ENCODE measurements at places on chromosomes 4 and X.

DNA sequence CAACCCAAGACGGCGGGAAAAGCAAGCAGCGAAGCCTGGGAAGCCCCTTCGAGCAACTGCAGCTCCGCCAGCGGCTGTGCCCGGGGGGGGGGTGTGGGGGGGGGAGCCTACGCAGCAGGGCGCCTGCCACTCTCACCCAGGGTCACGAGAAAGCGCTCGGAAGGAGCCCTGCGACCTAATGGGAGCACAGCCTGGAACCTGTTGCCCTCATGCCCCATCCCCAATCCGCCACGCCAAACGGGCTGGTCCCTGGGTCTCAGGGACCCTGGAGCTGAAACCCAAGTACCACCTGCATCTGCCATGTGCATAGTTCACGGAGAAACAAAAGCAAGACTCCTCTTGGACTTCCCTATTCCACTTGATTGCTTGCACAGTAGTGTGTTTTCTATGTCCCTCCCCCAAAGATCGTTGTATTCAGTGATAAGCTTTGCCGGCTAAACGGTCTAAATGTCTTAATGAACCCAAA lies 359 bp upstream of the GAB3 start:
- peak; percentile 9 for DNase-seq

DNA sequence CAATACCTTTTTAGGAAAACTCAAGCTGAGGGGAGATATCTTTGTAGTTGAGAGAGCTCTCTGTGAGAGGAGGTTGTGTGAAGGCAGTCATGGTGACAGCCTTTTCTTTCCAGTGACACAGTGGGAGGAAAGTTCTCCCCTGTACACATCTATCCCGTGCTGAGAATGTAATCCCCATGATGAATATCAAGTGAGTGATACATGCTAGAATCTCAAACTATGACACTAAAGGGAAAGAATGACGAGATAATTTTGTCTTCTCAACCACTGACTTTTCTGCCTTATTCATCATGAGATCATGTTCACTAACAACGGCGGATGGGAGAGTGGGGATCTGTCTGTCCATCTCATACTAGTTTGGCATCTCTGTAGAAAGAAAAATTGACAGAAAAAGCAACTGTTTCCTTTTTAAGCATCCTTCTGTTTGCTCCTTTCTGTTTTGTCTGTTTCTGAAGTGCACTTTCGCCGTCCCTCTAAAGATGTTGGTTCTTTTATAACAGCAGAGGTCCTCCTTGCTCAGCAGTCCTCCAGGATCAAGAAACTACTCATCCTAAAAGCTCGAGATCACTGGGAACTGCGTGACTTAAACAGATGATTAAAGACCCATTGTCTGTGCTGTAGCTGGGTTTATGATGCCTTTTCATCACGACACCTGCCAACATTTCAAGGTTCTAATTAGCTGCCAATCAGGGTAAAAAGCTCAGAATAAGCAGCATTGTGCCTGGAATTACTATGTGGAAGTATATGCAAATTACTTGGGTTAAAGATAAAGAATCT lies 137.6 kb downstream of the DCK start:
- no peak for DNase-seq

GRCh38 chr4:56782019-56782418 lies 39.5 kb downstream of the SPINK2 start:
- no peak for DNase-seq

DNA sequence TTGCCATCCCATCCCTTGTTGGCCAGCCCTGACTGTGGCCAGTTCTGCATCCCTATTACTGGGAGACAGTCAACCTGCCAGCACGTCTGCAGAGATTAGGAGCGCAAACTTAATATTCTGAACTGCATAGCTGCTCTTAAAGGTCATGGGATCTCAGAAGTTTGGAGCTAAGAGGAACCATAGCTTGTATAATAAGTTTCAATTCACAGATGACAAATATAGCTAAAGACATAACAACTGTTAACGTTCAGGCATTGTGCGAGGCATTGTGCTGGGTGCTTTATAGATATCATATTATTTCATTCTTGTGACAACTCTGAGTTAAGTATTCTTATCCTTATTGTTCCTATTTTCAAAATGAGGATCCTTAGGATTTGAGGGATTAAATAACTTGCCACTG lies 3.7 kb downstream of the SCARB2 start:
- no peak for DNase-seq

DNA sequence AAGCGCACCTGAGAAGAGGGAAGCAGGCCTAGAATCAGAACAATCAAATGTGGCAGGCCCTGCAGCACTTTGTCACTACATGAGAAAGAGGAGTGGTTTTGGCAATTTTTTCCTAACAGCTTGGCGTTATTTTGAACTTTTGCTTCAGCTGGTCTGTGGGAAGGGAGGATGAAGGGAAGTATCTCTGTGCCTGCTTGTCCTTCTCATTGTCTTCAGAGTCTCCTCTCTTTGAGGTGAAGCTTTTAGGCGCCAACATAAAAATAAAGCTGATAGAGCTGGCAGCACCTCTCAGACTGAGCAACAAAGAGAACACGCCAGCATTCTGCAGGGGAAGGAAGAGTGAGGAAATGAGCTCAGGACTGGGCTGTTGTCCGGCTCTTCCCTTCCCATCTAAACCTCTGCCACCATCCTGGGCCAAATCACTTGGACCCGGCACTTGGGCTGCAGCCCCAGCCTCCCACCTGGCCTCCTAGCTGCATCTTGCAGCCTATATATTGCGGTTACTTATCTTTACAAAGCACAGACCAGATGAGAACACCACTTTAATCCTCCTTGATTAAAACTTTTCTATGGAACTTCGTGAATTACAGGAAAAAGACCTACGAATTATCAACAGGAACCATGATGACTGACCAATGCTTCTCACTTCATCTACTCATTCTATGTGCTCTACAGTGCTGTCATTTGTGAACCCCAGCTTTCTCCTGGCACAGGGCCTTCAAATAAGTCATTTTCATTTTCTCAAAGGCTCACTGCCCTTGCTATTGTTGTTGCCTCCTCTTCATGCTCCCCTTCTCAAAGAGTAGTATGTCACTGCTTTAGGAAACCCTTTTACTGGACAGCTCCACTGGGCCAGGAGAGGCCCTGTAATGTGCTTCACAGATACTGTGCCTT lies 476.4 kb upstream of the HS3ST1 start:
- no peak for DNase-seq

- DNase-seq = no peak
Observed at GRCh38 chrX:80173261-80173660, 158.7 kb downstream of the TBX22 start.

DNA sequence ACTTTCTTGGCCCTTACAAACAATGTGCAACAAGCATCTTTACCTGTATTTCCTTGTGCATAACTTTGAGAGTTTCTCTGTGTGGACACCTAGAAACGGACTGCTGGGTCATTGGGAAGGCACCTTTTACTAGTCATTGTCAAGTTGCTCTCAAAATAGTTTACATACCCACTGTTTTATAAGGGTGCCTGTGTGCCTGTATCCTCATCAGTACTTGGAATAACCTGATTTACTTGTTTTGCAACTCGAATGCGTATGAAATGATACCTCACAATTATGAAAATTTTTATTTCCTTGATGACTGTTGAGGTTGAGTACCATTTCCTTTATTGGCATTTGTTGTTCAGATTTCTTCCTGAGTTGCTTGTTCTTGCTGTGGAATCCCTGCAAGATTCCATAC lies 150.8 kb downstream of the STIM2 start:
- DNase-seq = no peak

DNA sequence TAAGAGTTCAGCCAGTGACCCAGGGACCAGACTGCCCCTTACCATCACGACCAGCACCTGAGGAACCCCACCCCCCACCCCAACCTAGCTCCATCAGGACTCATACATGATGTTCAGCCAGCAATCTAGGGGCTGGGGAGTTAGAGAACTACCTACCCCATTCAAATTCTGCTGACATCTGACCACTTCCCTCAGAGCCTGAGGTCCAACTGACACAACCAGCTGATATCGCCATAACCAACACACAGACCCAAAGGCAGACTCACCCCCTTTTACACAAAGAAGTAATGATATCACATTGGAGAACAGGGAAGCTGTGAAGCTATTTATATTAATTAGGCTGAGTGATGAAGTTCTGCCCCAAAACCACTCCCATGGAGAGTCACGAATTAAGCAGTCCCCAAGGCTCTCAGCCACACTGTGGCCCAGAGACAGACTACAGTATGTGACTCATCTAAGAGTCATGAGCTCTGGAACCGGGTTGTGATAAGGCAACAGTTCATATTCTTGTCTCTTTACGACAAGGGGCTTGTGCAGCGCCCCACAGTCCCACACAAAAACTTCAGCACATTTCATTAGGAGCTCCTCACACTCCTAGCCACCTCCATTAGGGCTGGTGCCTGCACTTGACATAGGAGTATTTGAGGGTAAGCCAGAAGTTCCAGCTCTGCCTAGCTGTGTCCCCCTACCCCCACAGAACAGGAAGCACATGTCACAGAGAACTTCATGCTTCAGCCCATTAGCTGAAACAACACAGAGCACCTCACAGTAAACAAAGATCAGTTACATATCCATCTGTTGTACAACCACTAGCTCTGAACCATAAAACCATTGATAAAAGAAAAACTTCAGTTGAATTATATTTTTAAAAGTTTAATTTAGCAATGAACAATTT lies 184.7 kb upstream of the ZCCHC13 start:
- DNase-seq = no peak

Data from MM.1S (cell line).